Lower lobe of right lung (tissue), 2 donors: ENCODE measurements at places on chromosomes 2 and 18.

DNA sequence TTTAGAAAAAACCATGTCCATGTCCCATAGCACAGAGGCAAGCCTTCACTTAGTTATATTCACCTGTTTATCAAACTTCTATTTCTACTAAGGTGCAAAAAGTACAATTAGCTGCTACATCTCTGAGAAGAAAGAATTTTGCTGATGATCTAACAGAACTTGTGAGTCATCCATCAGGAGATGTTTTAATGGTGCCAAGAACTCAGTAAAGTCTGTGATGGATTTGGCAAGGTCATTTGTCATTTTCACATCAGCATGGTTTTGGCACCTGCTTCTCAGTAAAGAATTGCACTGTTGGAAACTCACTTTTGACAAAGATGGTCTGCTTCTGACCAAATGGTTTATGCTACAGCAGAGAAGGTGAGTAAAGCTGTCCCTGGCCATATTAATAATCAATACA lies 195.7 kb upstream of the TMEFF2 start:
- DNase-seq, result no peak

GRCh38 chr2:108217211-108217610 lies 22.6 kb upstream of the SULT1C3 start:
- DNase-seq, result no peak

DNA sequence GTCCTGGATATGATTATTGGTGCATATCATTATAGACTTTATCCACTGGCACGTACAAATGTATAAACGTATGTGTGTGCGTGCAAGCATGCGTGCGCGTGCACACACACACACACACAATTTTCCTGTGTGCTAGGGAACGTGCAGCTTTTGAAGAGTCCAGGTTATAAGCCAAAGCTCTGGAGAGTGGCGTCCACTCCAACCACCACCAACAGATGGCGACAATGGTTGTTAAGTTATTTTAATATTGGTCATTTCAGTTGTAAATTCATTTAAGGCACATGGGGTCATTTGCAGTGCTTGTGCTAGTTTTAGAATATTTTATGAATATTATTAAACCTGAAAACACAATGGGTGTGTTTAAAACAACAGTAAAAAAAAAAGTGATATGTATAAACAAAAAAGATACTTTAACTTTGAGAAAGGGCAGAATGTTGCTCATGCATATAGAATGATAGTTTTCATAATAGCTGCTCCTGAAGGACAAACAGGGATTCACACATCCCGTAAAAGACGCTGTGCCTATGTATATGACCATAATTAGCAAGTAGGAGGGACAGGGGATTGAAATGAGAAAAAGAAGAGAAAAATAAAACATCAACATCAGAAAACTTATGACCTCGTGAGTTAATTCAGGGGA lies 124.2 kb upstream of the ITGB6 start:
- DNase-seq, result peak; percentile 61

GRCh38 chr2:128506534-128506933 lies 187.9 kb upstream of the HS6ST1 start:
- DNase-seq, result no peak

DNA sequence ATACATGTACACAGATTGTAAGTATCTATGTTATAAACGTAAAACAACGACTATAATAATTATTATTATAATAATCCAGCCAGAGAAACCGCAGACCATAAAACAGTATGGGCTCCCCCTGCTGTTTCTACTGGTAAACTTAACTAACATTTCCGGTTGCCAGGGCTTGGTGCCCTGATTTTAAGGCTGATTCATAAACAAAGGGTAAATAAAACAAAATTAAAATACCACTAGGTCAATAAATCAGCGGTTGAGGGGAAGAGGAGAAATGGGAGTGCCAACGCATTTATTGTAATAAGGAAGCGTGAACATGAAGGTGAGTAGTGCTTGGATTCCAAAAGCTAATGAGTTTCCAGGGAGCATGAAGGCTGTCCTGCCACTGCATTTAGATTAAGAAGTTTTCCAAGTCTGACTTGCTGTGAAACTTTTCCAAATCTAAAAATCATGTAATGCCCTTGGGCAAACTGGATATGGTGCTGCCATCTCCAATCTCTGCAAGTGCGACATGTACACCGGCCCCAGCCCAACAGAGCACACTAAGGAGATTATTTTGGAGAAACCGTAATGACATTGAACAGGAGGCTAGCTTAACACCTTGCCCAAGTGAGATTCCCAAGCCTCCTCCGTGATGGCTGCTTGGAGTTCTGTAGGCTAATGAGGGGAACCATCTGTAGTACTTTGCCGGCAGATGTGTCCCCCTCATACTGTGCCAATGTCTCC lies 50.7 kb upstream of the HNRNPA3 start:
- DNase-seq, result no peak

DNA sequence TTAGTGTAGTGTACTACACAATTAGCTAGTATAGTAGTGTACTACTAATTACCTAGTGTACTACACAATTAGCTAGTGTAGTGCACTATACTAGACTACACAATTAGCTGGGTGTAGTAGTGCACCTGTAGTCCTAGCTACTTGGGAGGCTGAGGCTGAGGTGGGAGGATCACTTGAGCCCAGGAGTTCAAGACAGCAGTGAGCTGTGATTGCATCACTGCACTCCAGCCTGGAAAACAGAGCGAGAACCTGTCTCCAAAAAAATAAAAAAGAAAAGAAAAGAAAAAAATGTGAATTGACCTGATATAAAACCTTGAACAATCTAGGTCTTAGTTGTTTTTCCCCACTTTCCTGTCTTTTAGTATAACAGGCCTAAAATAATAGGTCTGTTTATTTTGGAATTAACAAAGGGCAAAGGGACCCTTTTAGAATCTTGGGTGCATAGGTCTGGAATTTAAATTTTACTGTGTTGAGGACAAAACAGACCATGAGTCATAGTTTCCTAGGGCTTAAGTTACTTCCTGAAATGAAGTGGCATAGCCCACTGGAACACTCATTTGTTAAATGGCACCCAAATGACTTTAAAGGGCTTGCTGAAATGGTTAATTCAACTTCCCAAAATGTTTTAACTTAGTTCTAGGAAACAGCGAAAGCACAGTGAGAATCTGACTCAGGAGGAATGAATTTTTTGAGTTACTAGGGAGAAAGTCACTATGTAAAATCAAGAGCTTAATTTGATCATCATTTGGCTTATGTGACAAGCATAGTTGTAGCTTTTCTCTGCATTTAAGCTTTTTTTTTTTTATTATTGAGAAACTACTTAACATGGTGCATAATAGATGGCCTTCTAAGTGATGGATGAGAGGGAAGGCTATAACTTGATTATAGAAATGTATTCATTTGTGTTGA lies 50.7 kb upstream of the ARL5A start:
- DNase-seq, result no peak
